Smooth muscle cell of the umbilical artery (primary cell): ENCODE measurements at places on chromosomes 11 and 22. TPM values are rescaled to one million over a fixed set of nuclear protein-coding genes. Genes with fewer than 3 reads are reported as not detected.

Gene FBLN1
- total RNA-seq = 41.6 and 80.2 TPM in 2 replicates

Gene ISX
- not detected in 2 replicates for total RNA-seq

Gene CEP164
- total RNA-seq = 32.4 and 37.6 TPM in 2 replicates

Gene NXPE2
- total RNA-seq = 0.09 and 0.30 TPM in 2 replicates

Gene PC
- 11.5 and 31.5 TPM in 2 replicates for total RNA-seq

Gene CD248
- 52.9 and 81.7 TPM in 2 replicates for total RNA-seq

Gene CEP126
- total RNA-seq = 0.89 and 1.2 TPM in 2 replicates

Gene LRRC56
- total RNA-seq = 0.89 and 1.0 TPM in 2 replicates

Gene ACER3
- total RNA-seq = 4.8 and 10.6 TPM in 2 replicates

Gene CRYBA4
- total RNA-seq = not detected in 2 replicates

Gene TMPRSS4
- not detected in 2 replicates for total RNA-seq

Gene PAMR1
- total RNA-seq = 46.2 and 224 TPM in 2 replicates

Gene OR51A7
- total RNA-seq = not detected in 2 replicates

Gene RTN4R
- total RNA-seq = 0.59 and 0.97 TPM in 2 replicates

Gene PGA5
- total RNA-seq = not detected in 2 replicates

Gene ST14
- not detected in 2 replicates for total RNA-seq

Gene OR56A1
- total RNA-seq = under 0.01 TPM in 1 of 2 replicates, not detected in the other

Gene NECTIN1
- 1.5 and 8.5 TPM in 2 replicates for total RNA-seq

Gene GRM5
- under 0.01 and 0.05 TPM in 2 replicates for total RNA-seq

Gene CHRM1
- not detected in 2 replicates for total RNA-seq

Gene DEUP1
- total RNA-seq = not detected in 2 replicates

Gene NXPE4
- not detected in 2 replicates for total RNA-seq

Gene MRGPRX3
- not detected in 2 replicates for total RNA-seq

Gene SOX6
- 1.2 and 2.2 TPM in 2 replicates for total RNA-seq

Gene MLC1
- total RNA-seq = 0.18 and 0.59 TPM in 2 replicates

Gene PCSK7
- total RNA-seq = 58.2 and 70.0 TPM in 2 replicates

Gene SLC22A6
- not detected in 2 replicates for total RNA-seq

Gene GANAB
- 505 and 539 TPM in 2 replicates for total RNA-seq

Gene SLC22A12
- total RNA-seq = not detected in 2 replicates

Gene DLG2
- total RNA-seq = 1.5 and 2.1 TPM in 2 replicates

Gene SLC17A6
- not detected in 2 replicates for total RNA-seq

Gene FXYD2
- not detected in 2 replicates for total RNA-seq

Gene RAD9A
- 5.2 and 7.4 TPM in 2 replicates for total RNA-seq

Gene ARSA
- 34.4 and 41.3 TPM in 2 replicates for total RNA-seq

Gene ADM2
- total RNA-seq = 6.5 and 7.6 TPM in 2 replicates

Gene ACRV1
- total RNA-seq = not detected in 2 replicates

Gene A4GALT
- total RNA-seq = 2.2 and 5.0 TPM in 2 replicates

Gene SLC22A8
- not detected in 2 replicates for total RNA-seq

Gene FOLR1
- total RNA-seq = not detected in 2 replicates
